ENCODE measurements at places on chromosomes 1 and 21. TPM values are rescaled to one million over a fixed set of nuclear protein-coding genes. Genes with fewer than 3 reads are reported as not detected.

DNA sequence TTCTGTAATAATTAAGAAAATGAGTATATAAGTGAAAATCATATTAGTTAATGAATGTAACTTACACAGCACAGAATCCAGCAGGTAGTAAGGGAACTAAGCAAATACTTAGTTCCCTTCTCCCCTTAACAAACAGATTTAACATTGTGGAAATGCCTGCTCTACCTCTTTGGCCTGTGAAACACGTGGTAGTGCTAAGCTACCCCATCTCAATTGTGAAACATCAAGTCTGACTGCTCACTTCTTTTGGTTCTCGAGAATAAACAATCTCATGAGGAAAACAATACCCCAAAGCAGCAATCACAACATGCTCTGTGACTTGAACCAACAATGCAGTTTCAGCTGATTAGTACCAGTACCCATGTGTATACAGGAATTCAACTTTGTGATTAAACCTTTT is 4.7 kb downstream of the MYSM1 start:
- DNase-seq: no peak

- peak; percentile 65 for DNase-seq
Measured at GRCh38 chr1:177780096-177780700, 189.7 kb downstream of the SEC16B start.

DNA sequence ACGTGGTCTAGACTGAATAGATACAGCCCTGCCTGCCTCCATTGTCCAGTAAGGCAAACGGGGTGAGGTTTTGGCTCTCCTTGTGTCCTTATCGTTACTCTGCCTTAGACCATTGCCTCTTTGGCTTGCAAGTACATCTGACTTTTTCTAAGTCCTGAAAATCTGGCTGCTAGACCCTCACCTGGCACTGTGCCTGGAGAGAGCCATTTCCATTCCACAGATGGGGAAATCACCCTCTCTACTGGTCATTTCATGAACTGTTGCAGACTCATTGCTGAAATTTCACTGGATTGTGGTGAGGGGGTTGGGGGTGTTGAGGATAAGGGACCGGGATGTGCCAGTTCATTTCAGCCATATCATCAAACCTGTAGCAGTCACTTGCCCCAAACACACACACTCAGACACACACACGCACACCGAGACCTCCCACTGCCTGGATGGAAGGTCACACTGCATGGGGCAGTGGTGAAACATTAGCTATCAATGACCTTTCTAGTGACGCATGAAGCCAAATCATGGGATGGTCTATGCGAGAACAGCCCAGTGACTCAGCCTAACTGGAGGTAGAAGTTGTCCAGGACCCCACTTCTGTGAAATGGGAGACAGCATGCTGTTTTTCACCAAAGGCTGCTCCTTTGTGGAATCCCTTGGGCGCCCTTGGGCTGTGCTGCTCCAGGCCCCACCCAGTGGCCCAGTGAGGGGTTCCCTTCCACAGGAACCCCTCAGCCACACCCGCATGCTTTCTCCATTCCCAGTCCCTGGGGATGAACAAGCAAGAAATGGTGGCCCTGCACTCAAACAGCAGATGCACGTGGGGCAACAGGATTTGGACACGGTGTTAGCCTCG is 34.9 kb upstream of the VASH2 start:
- DNase-seq: peak; percentile 94

DNA sequence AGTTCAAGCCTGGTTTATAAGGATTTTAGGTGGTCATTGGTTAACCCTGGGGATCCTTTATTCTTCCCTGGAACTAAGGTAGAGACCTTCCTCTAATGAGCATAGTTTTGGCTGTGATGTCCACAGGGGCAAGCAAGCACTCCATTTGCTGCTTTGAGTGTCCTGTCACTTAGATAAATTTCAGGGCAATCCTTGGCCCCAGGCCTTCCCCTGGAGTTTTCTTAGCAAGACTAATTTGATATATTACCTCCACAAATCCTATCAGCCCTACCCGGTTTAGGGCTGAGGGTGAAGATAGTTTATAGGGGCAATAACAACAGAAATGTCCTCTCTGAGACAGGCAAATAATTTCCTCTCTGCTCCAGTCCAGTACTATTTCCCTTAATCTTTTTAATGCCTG is 166.6 kb downstream of the CYYR1 start:
- DNase-seq: no peak

GRCh38 chr1:108053270-108054013 is 88.5 kb upstream of the VAV3 start:
- DNase-seq: peak; percentile 52

- DNase-seq: no peak
Measured at GRCh38 chr1:6133146-6133895, 46.8 kb downstream of the CHD5 start.

GRCh38 chr1:45117766-45118165 is 88.6 kb downstream of the ZSWIM5 start:
- DNase-seq: no peak

GRCh38 chr1:211619033-211619996 is 40.4 kb upstream of the SLC30A1 start:
- DNase-seq: no peak

- peak; percentile 79 for DNase-seq
Measured at GRCh38 chr1:231357831-231358354, 19.8 kb downstream of the SPRTN start.

Gene IL19
- not detected for polyA plus RNA-seq

Gene VWA1
- 99.5 TPM for polyA plus RNA-seq

Gene SFT2D2
- 9.0 TPM for polyA plus RNA-seq

Gene RAB42
- polyA plus RNA-seq: 7.0 TPM
